ENCODE measurements at places on chromosomes 5 and 9.

DNA sequence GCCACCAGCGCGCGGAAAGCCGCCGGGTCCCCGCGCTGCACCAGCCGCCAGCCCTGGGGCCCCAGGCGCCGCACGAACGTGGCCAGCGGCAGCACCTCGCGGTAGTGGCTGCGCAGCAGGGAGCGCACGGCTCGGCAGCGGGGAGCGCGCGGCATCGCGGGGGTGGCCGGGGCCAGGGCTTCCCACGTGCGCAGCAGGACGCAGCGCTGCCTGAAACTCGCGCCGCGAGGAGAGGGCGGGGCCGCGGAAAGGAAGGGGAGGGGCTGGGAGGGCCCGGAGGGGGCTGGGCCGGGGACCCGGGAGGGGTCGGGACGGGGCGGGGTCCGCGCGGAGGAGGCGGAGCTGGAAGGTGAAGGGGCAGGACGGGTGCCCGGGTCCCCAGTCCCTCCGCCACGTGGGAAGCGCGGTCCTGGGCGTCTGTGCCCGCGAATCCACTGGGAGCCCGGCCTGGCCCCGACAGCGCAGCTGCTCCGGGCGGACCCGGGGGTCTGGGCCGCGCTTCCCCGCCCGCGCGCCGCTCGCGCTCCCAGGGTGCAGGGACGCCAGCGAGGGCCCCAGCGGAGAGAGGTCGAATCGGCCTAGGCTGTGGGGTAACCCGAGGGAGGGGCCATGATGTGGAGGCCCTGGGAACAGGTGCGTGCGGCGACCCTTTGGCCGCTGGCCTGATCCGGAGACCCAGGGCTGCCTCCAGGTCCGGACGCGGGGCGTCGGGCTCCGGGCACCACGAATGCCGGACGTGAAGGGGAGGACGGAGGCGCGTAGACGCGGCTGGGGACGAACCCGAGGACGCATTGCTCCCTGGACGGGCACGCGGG, at the start of gene TERT:
Gene TERT (minus strand): TSS at position 234 of the 815 bp plus-strand sequence. CDS start 79 bp downstream, at position 155.
- DNase-seq, result peak; percentile 88

DNA sequence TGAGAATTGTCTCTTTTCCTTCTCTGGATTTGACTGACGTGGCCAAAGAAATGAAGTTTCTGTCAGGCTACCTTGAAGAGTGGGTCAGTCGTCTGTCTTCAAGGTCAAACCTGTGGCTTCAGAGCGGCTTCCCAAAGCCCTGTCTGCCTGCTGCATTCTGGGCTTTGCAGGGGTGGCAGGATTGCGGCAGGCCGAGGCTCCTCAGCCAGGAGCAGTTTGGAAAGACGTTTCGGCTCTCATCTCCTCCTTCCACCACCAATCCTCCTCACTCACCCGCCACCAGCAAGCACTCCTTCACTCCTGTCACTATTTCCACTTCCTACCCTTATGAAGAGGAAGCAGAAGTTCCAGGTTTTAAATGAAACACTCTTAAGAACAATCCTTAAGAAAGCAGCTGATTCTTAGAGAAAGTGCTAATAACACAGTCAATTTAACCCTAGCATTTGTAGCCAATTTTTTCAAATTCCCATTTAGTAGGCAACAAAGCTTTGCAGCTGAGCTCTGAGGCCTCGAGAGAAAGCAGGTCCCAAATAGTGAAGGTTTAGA, 351.7 kb downstream of the ZNF608 start:
- DNase-seq, result no peak

- peak; percentile 48 for DNase-seq
Measured at GRCh38 chr5:36724467-36725332, 118.3 kb downstream of the SLC1A3 start.

DNA sequence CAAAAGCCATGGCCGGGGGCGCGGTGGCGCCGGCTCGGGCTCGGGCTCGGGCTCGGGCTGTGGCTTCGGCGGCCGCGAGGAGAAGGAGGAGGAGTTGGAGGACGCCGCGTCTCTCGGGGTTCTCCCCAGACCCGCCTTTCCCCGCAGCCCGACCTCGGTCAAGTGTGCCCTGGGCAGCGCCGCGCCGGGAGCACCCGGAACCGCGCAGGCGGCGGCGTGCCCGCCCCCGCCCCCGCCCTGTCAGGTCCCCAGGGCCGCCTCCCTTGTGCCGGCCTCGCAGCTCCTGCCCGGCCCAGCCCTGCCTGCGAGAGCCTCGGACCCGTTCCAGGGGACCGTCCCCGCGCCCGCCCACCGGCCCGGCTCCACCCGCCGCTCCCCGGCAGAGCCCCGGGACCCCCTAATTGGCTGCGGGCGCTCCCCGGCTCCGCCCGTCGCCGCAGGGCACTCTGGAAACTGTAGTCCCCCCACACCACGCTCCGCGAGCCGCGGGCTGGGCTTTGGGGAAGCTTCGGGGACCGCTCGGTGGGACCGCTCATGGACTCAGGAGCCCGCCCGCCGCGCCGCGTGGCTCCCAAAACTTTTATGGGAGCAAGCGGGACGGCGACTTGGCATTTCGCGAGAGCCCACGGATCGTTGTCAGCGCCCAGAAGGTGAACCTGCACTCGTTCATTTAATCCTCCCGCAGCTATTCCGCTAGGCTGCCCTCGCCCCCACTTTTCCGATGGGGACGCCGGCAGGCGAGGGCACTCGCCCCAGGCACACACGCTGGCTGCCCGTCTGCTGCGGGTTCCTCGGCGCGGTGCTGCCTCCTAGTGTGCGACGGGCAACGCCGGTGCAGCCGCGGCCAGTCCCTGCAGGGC, at the start of gene STK10:
Gene STK10 (minus strand): TSS at position 192 of the 860 bp plus-strand sequence. CDS start 182 bp downstream, at position 10.
- DNase-seq, result peak; percentile 92

GRCh38 chr5:145619806-145620310, 215.3 kb downstream of the PRELID2 start:
- DNase-seq, result no peak

- DNase-seq, result no peak
Measured at GRCh38 chr9:126591083-126591482, 22.6 kb upstream of the LMX1B start.

- DNase-seq, result peak; percentile 61
Measured at GRCh38 chr5:177553671-177554429, 513 bp downstream of the FAM193B start.

- no peak for DNase-seq
Measured at GRCh38 chr5:141519605-141520565, 31.0 kb downstream of the PCDHGC5 start.

DNA sequence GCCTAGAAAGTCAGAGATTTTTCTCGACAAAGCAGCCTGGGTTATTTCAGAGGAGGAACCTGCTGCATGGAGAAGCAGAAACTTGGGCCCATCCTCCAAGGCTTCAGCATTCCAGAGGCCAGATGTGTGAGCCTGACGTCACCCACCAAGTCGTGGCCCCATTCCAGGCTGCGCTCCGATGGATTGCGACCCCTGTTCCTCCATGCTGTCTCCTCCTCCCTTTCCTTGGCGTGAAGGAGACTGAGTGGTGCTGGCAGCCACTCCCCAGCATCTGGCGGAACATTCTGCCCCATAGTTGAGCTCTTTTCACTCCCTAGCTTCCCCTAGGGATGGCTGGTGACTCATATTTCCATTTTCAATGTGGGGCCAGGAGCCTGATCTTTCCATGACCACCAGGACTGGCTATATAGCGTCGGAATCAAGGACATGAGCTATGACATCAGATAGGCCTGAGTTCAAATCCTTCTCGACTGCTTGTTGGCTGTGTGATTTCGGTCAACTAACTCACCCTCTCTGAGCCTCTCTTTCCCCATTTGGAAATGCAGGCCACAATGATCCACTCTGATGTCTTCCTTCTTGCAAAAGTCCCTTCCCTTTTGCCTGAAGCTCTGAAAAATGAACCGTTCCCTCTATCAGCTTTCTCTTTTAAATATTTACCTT, 24.5 kb upstream of the DUSP1 start:
- no peak for DNase-seq

GRCh38 chr5:109451146-109451545, 41.4 kb upstream of the PJA2 start:
- DNase-seq, result no peak

DNA sequence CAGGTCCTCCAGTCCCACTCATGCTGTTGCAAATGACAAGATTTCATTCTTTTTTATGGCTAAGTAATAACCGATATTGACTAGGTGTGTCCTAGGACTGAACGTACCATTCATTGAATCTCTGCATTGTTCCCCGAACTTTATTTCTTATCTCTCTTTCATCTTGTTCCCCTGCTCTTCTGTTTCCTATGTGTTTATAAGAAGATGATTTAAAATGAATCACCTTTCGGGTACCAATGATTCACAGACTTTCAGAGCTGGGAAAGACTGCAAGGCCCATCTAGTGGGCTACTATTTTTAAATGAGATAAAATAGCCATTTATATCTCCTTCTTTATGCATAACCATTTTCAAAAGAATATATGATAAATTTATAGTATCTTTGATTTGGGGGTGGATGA, 133.0 kb downstream of the CDH18 start:
- no peak for DNase-seq

DNA sequence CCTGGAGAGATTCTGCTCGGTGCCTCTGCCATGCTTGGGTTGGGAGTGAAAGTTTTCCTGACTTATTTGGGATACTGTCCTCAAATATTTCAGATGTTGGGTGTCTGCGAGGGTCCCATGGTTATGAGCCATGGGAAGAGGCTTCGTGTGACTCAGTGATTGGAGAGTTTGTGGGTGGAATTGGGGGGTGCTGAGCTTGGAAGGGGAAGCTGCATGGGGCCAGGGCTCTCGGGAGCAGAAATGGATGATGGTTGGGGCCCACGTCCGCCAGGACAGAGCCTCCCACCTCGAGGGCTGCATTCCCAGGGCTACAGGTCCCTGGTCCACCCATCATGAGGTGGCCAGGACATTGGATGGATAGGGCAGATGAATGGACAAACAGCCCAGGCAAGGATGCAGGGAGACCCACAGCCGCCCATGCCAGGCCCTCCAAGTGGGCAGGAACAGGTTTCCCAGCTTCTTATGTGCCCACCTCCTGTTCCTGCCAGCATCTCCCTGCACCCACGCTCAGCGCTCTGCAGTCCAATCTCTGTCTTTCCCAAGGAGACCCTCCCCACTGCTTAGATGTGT, 5.5 kb downstream of the OBP2B start:
- no peak for DNase-seq

GRCh38 chr5:57193757-57194413, 20.0 kb downstream of the GPBP1 start:
- no peak for DNase-seq

GRCh38 chr5:149961957-149962409, 1.4 kb downstream of the SLC26A2 start:
- no peak for DNase-seq

DNA sequence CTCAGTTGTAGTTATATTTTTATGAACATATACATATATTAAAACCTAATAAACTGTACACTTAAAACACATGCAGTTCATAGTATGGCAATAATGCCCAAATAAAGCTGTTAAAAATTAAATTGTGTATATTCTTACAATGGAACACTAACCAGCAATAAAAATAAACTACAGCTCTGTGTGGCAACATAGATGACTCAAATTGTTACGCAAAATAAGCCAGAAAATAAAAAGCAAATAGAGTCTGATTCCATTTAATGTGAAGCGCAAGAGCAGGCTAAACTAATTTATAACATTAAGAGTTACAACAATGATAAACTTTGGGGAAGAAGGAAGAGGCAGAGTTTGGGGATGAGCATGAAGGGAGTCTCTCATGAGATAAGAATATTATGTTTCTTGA, 597.3 kb downstream of the TLE1 start:
- no peak for DNase-seq

- no peak for DNase-seq
Measured at GRCh38 chr5:22088517-22088916, 764.6 kb downstream of the CDH12 start.

- no peak for DNase-seq
Measured at GRCh38 chr9:131610231-131610761, 65.0 kb downstream of the PRRT1B start.

GRCh38 chr5:12330993-12331588, 426.8 kb upstream of the CTNND2 start:
- DNase-seq, result no peak

GRCh38 chr5:73274121-73274520, 101.1 kb downstream of the TMEM174 start:
- DNase-seq, result no peak

DNA sequence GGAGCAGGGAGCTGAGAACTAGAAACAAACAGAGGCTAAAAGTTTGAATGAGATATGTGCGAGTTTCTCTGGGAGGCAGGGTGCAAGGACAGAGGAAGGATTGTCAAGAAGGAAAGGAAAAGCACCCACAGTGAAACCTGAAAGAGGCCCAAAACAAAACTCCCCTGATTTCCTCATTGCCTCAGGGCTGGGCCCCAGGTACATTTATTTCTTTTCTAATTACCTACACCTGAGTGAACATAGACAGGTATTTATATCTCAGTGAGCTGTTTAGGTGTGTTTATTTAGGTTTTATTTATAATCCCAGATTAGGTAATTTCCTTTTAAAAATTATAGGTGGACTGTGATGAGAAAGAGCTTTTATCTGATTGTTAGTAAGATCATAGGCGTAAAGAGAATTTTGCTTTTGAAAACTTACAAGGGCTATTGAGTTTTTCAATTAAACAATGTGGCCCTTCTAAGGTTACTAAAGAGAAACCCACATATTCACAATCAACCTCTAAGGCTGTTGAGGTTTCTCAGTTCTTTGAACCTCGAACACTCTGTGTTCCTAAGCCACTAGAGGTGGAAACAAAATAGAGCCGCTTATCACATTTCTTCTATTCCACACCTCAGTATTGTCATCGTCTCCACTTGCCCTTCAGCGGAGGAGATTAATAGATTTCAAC, 344.8 kb downstream of the ZNF608 start:
- DNase-seq, result no peak

GRCh38 chr5:73638344-73639095, 12.5 kb downstream of the ARHGEF28 start:
- DNase-seq, result no peak

GRCh38 chr5:147349241-147349640, 114.4 kb downstream of the STK32A start:
- no peak for DNase-seq

GRCh38 chr9:79471580-79472543, 99.9 kb upstream of the TLE4 start:
- DNase-seq, result peak; percentile 11

GRCh38 chr9:89122949-89123348, 55.7 kb downstream of the SHC3 start:
- no peak for DNase-seq

- DNase-seq, result no peak
Measured at GRCh38 chr5:29794141-29794787, 1399.2 kb upstream of the CDH6 start.

GRCh38 chr9:16884952-16885513, 14.6 kb upstream of the BNC2 start:
- no peak for DNase-seq

- peak; percentile 40 for DNase-seq
Measured at GRCh38 chr9:95552814-95553546, 36.2 kb upstream of the PTCH1 start.

DNA sequence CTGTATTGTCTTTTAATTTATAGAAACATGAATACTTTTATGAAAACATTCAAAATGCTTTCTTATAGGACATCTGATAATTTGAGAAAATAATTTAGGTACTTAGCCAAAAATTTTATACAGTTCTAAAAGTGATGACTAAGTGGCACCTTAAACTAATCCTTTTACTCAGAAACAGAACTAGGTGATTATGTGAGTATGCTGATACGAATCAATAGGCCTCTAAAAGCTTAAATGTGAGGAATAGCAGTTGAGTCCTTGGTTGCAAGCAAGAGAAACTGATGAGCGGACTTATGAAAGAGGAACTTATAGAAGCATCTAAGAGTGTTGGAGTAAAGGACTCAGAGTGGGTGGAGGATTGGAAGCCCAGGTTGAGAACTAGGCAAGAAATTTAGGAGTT, 26.4 kb downstream of the ANXA1 start:
- DNase-seq, result no peak
